ENCODE measurements at places on chromosomes 7 and 10.

DNA sequence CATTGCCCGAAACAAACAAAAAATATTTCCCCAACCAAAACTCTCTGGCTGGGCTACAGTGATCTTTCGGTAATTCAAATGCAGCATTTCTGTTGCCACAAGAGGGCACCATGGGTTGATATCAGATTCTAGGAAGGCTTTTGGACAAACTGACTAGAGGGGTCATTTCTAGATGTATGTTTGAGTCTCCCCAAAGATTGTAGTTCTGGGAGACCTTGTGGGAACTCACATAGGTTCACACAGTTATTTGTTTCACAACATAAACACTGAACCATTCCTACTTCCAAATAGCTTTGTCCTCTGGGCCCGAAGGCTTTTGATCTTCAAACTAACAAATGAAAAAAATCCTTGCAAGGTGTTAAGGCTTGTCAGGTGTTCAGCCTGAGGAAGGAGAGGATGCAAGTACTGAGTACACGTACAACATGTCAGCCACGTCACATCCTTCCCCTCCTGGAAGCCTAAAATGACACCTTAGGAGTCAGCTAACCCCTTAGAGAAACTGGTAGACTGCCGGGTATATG lies 37.0 kb upstream of the IL15RA start:
- DNase-seq, result peak; percentile 35

- DNase-seq, result no peak
Measured at GRCh38 chr7:102304668-102305067, 18.0 kb downstream of the SH2B2 start.

DNA sequence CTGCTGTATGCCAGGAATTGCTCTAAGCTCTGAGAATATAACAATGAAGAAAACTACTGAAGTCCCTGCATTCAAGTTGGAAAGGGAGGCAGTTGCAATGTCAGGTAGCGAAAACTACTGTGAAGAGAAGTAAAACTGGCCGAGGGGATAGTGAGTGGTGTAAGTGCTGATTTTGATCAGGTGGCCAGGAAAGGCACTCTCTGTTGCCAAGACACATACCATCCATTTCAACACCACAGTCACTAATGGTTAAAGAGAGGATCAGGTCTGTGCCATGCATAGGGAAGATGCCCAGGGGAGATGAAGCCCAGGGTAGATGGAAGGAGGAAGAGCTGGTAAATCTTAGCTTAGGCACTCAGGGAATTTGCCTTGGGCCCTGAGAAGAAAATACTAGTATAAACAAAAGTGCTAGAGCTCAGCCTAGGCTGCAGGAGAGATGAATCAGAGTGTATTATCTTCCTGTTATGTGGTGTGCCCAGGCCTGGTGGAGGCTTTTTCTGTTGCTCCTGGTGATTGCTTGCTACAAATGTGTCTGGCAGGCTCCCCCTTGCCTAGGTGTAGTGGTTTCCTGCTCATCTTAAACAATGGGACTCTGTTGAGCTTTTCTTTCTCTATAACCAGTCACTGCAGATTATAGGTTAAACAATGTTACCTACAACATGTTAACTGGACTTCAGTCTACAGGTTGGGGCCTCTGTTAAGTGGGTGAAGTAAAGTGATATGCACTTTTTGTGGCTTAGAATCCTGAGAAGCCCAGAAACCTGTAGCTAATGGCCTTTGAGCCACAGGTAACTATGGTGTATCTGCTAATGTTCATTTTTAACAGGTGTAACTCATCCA lies 125.5 kb downstream of the LRRC4 start:
- DNase-seq, result no peak

DNA sequence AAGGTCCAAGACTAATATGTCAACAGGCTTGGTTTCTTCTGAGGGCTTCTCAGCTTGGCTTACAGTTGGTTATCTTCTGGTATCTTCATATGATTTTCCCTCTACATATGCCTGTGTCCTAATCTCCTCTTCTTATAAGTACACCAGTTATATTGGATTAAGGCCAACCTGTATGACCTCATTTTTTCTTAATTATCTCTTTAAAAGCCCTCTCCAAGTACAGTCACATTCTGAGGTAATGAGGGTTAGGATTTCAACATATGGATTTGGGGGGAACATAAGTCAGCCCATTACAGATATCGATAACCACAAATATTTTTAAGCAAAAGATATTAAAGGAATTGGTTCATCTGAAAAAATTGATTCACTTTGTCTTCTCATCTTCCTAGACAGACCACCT lies 49.2 kb downstream of the IQUB start:
- no peak for DNase-seq

GRCh38 chr7:44320141-44320540 lies 5.3 kb downstream of the CAMK2B start:
- DNase-seq, result no peak

GRCh38 chr7:2735744-2736143 lies 47.7 kb downstream of the AMZ1 start:
- no peak for DNase-seq

- DNase-seq, result no peak
Measured at GRCh38 chr7:43083106-43083505, 29.3 kb upstream of the HECW1 start.

Data from stimulated activated CD4-positive, alpha-beta T cell treated with anti-CD3 and anti-CD28 coated beads, Interleukin-15, amount 100 ng/mL, for 1 hour (primary cell).